ENCODE measurements at places on chromosomes 6 and 20. TPM values are rescaled to one million over a fixed set of nuclear protein-coding genes. Genes with fewer than 3 reads are reported as not detected.

SASH1 gene
- 20.5 TPM for total RNA-seq

SRMS gene
- total RNA-seq, result not detected

SLC26A8 gene
- 0.13 TPM for total RNA-seq

GTSF1L gene
- total RNA-seq, result not detected

ANKRD6 gene
- 6.5 TPM for total RNA-seq
